Smooth muscle cell of the umbilical artery (primary cell): ENCODE measurements at places on chromosomes 2 and 18. TPM values are rescaled to one million over a fixed set of nuclear protein-coding genes. Genes with fewer than 3 reads are reported as not detected.

The UPP2 gene
- total RNA-seq = not detected in 2 replicates

The TOGARAM2 gene
- 0.09 TPM in 1 of 2 replicates, not detected in the other for total RNA-seq

The NT5C1B gene
- not detected in 2 replicates for total RNA-seq

The PRSS56 gene
- total RNA-seq = not detected in 2 replicates

The CYP27A1 gene
- total RNA-seq = 1.4 and 8.0 TPM in 2 replicates

The GULP1 gene
- total RNA-seq = 26.8 and 42.5 TPM in 2 replicates

The TLX2 gene
- not detected in 2 replicates for total RNA-seq

The PROC gene
- total RNA-seq = not detected in 2 replicates

The STPG4 gene
- total RNA-seq = 0.32 and 0.89 TPM in 2 replicates

The FSHR gene
- total RNA-seq = not detected in 2 replicates

The RAX gene
- total RNA-seq = not detected in 2 replicates

The POTEJ gene
- total RNA-seq = not detected in 2 replicates

The SLC5A7 gene
- under 0.01 TPM in 1 of 2 replicates, not detected in the other for total RNA-seq

The ARHGAP25 gene
- total RNA-seq = 0.18 and 0.30 TPM in 2 replicates

The OSR1 gene
- total RNA-seq = 1.2 and 1.8 TPM in 2 replicates
